ENCODE measurements at places on chromosomes 1 and 21.
A peak's percentile ranks its signal among the peaks of the same experiment; 100 is the strongest.

GRCh38 chr1:44260792-44261170 lies 47.5 kb downstream of the DMAP1 start:
- no peak for DNase-seq

DNA sequence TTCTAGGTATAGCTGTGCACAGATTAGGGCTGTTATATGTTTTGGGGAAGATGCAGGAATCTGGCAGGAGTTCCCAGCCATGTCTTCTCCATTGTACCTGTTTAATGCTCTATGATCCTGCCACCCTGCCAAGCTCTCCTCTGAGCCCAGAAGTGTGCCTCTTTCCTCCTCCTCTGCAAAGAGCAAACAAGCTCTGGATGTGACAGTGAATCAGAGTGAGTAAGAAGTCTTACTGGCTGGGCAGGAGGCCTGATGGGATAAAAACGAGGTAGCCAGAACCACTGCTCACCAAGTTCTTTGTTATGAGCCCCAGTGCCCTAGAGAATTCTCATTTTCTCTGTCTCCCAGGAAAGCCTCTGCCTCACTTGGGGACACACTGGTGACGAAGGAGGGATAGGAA lies 69.0 kb downstream of the BRINP2 start:
- no peak for DNase-seq

GRCh38 chr1:175221557-175222175 lies 29.1 kb upstream of the KIAA0040 start:
- DNase-seq = no peak

GRCh38 chr1:56285554-56286402 lies 293.6 kb downstream of the PLPP3 start:
- peak; percentile 30 for DNase-seq

- no peak for DNase-seq
Measured at GRCh38 chr1:219945795-219946194, 17.4 kb upstream of the SLC30A10 start.

DNA sequence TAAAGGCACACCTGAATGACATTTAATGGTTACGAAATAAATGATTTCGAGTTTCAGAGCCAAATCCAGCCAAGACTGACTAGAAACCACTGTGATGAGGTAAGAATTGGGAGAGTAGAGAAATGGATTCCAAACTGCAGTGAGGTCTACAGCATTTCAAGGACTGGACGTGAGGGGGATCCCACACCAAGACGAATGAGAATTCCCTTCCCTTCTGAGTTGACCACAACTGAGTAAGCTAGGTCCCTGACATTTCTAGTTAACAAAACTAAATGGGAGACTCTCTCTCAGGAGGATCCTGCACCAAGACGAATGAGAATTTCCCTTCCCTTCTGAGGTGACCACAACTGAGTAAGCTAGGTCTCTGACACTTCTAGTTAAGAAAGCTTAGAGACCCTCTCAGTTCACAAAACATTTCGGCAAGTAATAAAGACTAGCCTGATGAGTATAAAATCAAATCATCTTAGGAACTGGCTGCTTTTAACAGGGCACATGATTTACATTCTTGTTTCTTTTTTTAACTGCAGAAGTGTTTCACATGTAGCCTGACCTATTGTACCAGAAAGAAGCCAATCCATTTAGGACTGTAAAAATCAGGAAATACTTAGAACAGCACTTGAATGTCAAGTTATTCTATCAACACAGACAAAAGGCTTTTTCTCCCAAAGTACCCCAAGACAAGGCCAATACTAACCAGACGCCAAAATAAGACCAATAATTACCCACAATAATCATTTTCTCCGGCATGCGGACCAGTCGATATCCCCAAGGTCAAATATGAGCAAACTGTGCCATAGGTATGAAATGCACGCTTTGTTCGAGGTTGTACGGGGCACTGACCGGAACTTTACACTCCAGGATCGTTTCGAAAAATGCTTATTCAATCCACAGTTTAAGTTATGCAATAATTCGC lies 1.4 kb upstream of the SPATA1 start:
- no peak for DNase-seq

GRCh38 chr1:178938101-178938958 lies 67.5 kb upstream of the ANGPTL1 start:
- peak; percentile 41 for DNase-seq

- peak; percentile 70 for DNase-seq
Measured at GRCh38 chr1:235417086-235417697, 50.0 kb downstream of the TBCE start.

DNA sequence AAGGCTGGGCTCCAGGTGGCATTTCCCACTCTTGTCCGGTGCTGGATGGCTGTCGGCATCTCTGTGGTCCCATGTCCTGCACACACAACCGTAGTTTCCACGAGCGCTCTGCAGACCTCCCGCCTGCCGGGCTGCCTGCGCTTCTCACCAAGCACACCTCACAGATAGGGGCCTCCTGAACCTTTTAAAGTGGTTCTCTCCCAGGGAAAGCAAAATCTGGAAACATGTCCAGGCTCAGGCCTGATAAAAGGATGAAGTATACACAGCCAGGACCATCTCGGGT lies 46.2 kb downstream of the CAPN9 start:
- no peak for DNase-seq

GRCh38 chr1:29876902-29877301 lies 640.6 kb downstream of the PTPRU start:
- DNase-seq = no peak

GRCh38 chr1:165235155-165235776 lies 121.2 kb downstream of the LMX1A start:
- DNase-seq = peak; percentile 27

DNA sequence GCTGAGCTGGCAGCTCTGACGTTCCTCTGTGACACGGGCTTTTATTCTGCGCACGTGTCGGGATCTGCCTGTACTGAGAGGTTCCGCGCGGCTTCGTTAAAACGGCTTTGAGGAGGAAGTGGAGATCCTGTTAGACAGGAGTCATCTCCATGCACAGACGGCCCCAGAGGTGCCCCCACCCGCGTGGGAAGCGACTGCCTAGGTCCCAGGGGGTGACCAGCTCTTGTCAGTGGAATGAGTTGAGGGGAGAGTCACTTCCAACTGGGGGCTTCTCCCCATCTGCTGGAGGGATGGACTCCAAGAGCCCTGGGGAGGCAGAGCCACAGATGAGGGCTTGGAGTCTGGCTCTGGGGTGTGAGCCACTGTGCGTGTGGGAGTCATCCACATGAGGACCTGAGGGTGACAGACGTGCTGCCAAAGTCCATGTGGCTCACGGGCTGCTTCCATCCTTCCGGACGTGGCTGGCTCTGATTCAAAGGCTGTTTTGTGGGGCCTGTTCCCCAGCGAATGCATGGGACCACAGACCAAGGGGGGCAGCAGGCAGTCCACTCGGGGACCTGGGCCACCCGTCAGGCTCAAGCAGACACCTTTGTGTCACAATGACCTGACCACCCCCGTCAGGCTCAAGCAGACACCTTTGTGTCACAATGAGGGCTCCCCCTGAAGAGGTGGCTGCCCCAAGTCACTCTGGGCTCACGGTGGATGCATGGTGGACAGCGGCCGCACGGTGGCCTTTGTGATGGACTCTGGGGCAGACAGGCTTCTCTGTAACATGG lies 26.8 kb downstream of the PTTG1IP start:
- peak; percentile 74 for DNase-seq

DNA sequence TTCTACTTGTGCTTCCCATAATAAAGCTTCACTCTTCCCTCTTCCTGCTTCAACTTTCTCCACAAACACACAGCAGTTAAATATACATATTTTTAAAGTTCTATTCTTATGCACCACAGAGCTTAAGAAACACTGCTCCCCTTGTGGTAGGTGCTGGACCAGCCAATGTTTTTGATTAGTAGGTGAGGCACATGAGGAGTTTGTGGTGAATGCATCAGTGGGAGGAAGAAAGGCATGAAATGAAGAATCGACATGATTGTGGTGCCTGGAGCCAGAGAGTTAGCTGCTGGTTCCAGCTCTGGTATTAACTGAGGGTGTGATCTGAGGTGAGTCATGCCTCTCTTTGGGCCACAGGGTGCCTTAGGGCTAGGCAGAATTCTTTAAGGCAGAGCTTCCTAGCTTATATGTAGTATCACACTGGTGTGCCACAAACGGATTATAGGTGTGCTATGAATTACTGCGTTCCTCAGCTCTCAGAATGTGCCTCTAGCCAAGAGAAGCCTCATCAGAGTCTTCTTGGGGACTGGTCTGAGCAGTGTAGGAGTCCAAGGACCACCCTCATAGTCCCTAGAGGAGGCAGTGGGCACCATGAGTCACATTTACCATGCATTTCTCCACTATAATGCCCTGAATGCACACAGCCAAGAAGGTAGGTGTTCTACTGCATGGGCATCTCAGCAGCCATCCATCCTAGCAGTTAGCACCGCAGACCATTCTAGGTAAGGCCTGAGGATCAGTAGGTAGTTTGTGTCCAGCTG lies 97.4 kb upstream of the SGIP1 start:
- no peak for DNase-seq

GRCh38 chr1:54581621-54582035 lies 33.6 kb downstream of the ACOT11 start:
- peak; percentile 92 for DNase-seq

- DNase-seq = peak; percentile 43
Measured at GRCh38 chr1:36909946-36910725, 124.2 kb downstream of the GRIK3 start.

DNA sequence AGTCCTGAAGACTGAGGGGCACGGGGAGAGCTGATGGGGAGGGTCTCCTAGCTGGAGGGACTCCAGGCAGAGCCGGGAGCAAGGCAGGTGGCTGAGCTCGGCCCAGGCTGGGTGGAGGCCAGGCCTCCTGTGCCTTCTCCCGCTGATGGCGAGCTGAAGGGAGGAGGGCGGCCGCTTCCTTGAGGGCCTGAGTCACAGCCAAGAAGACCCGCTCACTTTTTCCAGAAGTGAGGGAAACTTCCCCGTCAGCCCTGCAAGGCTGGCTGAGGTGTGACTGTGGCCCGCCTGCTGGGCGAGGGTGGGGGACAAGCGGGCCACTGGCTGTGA lies 1.7 kb upstream of the VWA1 start:
- DNase-seq = peak; percentile 88

DNA sequence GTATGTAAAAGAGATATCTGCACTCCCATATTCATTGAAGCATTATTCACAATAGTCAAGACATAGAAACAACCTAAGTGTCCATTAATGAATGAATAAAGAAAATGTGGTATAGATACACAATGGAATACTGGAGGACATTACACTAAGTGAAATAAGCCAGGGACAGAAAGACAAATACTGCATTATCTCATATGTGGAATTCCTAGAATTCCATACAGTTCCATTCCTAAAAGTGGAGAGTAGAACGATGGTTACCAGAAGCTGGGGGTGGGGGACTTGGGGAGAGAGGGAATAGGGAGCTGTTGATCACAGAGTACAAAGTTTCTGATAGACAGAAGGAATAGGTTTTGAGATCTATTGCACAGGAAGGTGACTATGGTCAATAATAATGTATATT lies 7.4 kb downstream of the TMED5 start:
- no peak for DNase-seq

DNA sequence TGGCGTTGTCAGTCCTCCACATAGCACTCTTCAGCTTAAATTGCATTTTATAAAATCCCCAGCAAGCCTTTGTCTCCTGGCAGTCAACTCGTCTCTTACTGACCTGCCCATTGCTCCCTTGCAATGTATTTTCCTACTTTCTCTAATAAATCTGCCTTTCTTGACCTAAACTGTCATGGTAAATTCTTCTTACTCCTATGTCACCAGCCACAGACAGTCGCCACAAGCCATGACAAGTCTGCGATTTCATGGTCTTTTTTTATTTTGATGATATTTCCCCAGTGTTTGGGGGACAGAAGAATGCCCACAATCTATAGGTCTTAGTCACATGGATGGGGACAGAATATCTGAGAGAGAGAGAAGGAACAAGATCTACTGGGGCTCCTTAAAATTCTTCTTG lies 8.4 kb downstream of the IFNAR2 start:
- DNase-seq = no peak

DNA sequence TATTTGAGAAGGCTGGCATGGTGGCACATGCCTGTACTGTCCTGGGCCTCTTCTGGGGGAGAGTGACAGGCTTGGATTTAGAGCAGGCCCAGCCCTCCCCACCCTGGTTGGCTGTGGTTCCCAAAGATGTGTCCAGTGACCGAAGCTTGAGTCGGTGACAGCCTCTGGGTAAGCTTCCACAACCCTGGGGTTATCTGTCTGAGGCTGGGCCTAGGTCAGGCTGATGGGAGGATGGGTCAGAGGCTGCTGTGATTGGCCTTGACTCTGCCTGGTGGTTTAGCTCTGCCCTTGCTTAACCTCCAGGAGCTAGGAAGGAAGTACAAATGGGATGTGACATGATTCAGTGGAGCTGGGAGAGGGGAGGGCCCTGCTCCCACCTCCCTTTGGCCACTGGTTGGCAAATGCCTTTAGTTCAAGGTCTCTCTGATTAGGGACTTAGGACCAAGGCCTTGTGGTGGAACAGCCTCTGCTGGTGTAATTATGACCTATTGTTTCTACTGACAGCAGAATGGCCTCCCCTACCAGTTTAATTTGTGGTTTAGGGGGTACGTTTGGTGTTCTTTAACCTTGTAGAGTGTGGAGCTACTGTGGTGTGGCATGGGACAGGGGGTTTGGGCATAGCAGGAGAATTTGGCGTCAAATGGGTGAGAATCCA lies 16.6 kb downstream of the NUDC start:
- no peak for DNase-seq

DNA sequence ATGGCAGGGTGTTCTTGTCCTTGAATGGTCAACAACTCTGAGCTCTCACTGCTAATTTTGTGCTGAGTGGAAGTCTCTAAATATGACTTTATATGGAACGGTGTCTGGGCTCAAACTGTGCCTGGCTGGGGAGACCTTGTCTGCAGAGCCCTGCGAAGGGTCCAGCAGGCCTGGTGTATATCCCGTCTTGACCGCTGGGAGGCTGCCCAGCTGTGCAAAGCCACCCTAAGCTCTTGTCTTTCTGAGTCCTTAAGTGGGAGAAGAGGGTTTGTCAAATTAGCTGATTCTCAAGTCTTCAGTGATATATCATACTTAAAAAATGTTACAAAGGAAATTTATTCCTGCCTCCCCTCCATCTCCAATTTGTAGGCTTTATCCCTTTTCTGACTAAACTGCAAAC lies 198.7 kb downstream of the KCNJ6 start:
- DNase-seq = no peak

DNA sequence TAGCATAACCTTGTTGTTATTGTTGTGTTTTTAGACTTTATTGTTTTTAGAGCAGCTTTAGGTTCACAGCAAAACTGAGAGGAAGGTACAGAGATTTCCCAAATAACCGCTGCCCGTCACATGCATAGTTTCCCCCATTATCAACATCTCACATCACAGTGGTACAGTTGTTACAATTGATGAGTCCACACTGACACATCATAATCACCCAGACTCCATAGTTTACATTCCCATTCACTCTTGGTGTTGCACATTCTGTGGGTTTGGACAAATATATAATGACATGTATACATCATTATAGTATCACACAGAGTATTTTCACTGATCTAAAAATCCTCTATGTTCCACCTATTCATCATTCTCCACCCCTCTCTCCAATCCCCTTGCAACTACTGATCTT lies 25.9 kb upstream of the TOR3A start:
- DNase-seq = no peak

DNA sequence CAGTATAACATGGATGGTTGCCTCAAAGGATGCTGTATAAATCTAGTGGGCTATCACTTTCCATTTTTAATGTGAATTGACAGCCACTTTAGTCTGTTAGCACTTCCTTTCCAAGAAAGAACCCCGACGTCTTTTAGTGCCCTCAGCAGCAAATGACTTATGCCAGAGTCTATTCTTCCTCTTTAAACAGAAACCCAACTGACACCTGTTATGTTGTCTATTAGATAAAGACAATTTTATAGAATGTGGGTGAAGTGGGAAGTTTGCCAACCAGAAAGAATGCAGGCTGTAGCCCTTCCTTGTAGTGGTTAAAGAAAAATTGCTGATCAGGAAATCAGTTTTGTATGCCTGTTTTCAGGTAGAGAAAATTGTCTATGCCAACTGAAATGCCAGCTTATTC lies 344.9 kb downstream of the ZNF326 start:
- no peak for DNase-seq
